ENCODE measurements at places on chromosomes 4 and X. TPM values are rescaled to one million over a fixed set of nuclear protein-coding genes. Genes with fewer than 3 reads are reported as not detected.

DNA sequence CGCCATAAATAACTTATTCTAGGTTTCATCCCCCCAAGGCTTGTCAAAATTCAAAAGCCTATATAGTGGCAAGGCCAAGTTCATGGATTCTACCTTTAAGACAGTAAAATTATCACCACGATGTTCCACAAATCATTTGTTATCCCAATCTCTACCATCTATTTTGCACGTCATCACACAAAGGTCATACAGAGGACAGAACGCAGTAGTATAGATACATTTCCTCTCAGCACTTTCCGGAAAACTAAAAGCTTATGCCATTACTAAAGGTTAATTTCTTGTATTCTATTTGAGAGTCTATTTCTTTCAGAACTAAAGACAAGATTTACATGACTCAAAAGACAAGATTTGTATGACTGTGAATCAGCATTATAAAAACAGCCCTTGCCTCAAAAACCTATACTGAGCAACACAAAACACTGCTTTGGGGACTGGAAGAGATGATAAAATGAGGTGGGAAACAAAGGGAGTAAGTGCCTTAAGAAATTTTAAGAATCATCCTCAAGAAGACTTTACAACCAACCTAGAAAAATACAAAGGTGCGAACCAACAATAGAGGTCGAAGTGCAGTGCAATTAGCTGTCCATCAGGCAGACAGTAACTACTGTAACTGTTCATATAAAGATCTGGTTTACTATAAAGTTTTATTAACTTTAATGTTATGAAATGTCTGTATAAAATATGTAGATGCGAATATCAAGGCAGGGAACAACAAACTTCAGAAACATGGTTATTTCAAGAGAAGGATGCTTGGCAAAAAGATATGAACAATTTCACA lies 7.6 kb downstream of the UBE2D3 start:
- no peaks in the 10 kb centered on the region for H3K27me3 ChIP-seq
- peaks cover 54% of the 10 kb centered on the region for H3K4me1 ChIP-seq
- no peak overlapping the region for H3K4me3 ChIP-seq
- H3K27ac ChIP-seq: peak overlapping the region; percentile 24
- no peak for DNase-seq

GRCh38 chrX:152480269-152481212 lies 29.4 kb upstream of the GABRA3 start:
- no peak overlapping the region for H3K4me3 ChIP-seq
- no peaks in the 10 kb centered on the region for H3K36me3 ChIP-seq
- DNase-seq: no peak

- no peak overlapping the region for H3K27ac ChIP-seq
- H3K4me3 ChIP-seq: no peak overlapping the region
- H3K27me3 ChIP-seq: no peaks in the 10 kb centered on the region
- DNase-seq: peak; percentile 73
- H3K36me3 ChIP-seq: peaks cover 19% of the 10 kb centered on the region
These were observed 79.6 kb downstream of the CCKAR start for GRCh38 chr4:26410385-26411293.

- peak; percentile 85 for DNase-seq
- no peaks in the 10 kb centered on the region for H3K27me3 ChIP-seq
- H3K27ac ChIP-seq: no peak overlapping the region
- no peak overlapping the region for H3K4me3 ChIP-seq
- H3K4me1 ChIP-seq: no peaks in the 10 kb centered on the region
These were observed 6.2 kb downstream of the GK start for GRCh38 chrX:30659421-30659820.

The CCDC158 gene
- total RNA-seq: not detected

The XPNPEP2 gene
- not detected for total RNA-seq

GRCh38 chr4:106289737-106290136 lies 26.3 kb downstream of the TBCK start:
- no peak overlapping the region for H3K4me3 ChIP-seq
- H3K27ac ChIP-seq: no peak overlapping the region
- H3K36me3 ChIP-seq: peaks cover 10% of the 10 kb centered on the region
- H3K4me1 ChIP-seq: no peaks in the 10 kb centered on the region

All from cardiac muscle cell (in vitro differentiated cells and primary cell).